ENCODE measurements at places on chromosomes 5 and 9.

DNA sequence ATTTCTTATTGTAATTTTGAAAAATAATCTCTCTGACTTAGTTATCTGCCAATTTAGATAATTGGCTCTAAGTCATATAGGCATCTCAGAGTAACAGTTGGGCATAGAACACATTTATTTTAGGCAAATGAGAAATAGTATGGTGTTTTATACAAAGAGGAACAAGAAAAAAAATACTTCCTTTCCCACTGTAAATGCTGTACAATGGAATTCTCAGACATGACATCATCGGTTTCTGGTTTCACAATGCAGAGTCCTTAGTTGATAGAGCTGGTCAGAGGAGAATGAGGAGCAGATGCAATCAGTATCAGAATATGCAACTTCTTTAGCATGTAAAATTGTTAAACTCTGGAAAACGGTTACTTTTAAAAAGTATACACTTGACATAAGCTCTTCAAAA is 49.4 kb downstream of the PLK2 start:
- DNase-seq: no peak

DNA sequence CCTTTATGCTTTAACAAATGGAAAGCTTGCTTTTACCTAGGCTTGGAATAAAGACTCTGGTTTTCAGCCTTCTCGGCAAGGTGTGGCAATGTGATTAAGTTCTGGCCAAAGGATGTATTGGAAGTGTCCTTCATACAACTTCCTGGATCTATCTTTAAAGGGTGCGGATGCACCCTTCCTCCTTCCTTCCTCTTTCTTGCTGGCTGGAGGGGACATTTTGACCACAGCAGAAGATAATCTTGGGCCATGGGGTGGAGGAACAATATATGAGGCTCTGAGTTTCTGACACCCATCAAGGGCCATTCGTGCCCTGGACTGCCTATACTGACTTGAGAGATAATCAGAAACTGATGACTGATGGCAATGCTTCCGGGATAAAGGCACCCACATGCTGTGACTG is 145.7 kb downstream of the ACER2 start:
- no peak for DNase-seq

- DNase-seq: no peak
Observed at GRCh38 chr9:18928711-18929110, 104.3 kb downstream of the SAXO1 start.

DNA sequence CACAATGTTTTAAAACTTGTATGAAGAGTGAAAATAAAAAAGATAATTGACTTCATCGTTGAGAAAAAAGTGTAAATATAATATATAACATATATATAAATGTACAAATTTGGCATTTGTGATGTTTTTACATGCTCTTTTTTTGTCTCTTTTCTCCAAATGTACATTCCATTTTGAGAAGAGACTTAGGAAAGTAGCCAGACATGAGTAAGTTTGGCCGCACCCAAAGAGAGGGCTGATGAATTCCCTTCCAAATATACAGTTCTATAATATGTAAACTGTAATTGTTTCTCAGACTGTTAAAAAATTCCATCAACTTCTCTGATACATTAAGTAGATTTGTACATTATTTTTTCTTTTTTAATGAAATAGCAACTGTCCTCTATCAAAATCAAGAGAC is 193.2 kb upstream of the MAP3K1 start:
- DNase-seq: no peak

DNA sequence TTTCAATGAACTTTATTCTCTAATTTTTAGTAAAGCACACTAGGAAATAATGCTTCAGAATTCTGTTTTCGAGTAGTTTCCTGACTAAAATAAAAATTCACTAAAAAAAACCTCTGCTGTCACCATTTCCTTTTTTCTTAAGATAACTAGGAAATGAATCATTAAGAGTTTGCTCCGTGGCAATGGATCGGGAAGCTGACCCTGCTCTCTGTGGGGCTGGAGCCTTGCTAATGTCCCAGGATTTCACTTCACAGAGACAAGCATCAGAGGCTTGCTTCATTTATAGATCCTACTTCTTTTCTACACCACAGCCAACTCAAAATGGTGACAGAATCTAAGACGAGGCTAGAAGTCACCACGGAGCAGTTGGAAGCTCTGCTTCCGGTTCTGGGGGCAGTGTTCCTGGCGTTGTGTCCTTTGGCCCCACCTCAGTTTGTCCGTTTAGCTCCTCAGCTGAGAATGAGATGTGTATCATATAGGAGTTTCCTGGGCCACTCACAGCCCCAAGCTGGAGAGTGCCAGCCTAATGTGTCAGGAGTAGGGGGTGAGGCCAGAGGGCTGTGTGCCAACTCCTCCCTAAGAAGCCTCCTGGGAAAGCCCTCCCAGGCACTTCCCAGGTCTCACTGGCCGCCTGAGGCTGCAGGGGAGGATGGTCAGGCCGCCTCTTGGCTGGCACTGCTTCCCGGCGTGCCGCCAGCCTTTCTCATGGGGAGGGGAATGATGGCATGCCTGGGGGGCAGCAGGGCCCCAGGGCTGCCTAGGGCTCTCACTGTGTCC is 19.6 kb downstream of the TENT4A start:
- no peak for DNase-seq

DNA sequence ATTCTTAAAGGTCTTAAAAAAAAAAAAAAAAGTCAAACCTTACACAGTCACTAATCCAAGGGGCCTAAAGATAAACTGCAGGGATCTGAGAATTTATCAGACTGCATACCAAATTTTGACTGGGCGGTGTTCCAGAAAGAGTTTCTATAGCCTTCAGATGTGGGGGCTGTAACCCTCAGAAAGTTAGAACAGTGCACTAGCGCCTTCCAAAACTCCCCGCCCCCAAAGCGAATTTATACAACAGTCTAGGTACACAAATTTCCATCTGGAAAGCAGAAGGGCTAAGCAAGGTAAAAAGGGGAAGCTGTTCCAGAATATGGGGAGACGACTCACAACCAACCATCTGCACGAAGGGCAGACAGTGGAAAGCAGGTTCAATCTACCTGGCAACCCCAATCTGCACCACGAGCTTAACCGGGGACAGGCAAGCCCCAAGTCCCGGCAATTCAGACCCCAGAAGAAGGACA is 813 bp downstream of the ERMP1 start:
- DNase-seq: peak; percentile 25

All from CD4-positive, alpha-beta T cell treated with Interferon alpha-2 for 1 hour (primary cell).